CD8-positive, alpha-beta memory T cell (primary cell): ENCODE measurements at places on chromosomes 3 and 15. TPM values are rescaled to one million over a fixed set of nuclear protein-coding genes. Genes with fewer than 3 reads are reported as not detected.

Gene SNRK
- total RNA-seq = 35.9 TPM

Gene TM4SF4
- total RNA-seq = not detected

Gene MAGI1
- 0.15 TPM for total RNA-seq

Gene ALDH1L1
- total RNA-seq = not detected

Gene TTC14
- total RNA-seq = 37.2 TPM

Gene STRIT1
- not detected for total RNA-seq

- DNase-seq = no peak
These were observed 146.9 kb downstream of the ERC2 start for GRCh38 chr3:56321383-56321782.

GRCh38 chr15:46956456-46956855 is 760.8 kb upstream of the SEMA6D start:
- DNase-seq = no peak

- DNase-seq = no peak
These were observed 86.1 kb downstream of the GALK2 start for GRCh38 chr15:49255966-49256759.

- no peak for DNase-seq
These were observed 127.3 kb upstream of the PRICKLE2 start for GRCh38 chr3:64352639-64352992.

- DNase-seq = no peak
These were observed 32.9 kb downstream of the SNTN start for GRCh38 chr3:63685340-63685739.

DNA sequence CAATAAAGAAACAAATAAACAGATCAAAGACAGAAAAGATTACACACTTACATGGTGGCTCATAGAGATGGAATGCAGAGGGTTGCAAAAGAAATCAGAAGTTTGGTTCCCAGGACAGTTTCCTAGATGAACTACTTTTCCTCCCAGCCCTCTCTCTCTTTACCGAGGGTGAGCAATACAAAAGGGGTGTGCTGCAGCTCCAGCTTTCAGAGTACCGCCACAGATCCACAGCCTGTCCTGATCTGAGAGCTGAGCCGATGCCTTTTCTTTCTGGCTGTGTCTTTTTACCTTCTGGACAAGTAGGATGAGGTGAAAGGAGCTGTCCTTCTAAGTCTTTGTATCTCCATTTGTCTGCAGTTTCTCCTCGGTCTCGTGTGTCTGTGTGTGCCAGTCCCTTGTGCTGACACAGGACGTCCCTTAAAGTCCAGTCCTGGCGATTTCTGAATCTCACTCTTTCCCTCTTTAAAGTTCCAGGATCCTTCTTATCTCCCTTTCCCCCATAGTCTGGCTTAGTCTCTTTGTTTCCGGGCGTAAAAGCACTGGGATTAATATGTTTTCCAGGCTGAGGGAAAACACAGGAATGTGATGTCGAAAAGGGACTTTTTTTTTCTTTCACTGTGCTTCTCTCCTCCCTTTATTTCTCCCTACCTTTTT is 540 bp downstream of the CCDC80 start:
- DNase-seq = no peak

DNA sequence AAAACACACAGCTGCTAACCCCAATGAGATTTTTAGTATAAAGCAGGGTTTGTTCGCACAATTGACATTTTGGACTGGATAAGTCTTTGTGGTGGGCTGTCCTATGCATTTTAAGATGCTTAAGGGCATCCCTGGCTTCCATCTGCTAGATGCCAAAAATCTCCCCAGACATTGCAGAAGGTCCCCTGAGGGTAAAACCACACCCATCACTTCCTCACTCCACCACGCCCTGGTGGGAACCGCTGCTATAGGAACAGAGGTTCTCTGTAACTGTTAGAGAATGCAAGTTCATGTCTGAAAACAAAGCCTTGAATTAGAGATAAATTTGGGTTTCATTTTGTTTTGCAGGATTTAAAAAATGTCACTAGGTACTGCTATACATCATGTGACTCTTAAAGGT is 67.7 kb downstream of the ARHGEF26 start:
- DNase-seq = no peak

DNA sequence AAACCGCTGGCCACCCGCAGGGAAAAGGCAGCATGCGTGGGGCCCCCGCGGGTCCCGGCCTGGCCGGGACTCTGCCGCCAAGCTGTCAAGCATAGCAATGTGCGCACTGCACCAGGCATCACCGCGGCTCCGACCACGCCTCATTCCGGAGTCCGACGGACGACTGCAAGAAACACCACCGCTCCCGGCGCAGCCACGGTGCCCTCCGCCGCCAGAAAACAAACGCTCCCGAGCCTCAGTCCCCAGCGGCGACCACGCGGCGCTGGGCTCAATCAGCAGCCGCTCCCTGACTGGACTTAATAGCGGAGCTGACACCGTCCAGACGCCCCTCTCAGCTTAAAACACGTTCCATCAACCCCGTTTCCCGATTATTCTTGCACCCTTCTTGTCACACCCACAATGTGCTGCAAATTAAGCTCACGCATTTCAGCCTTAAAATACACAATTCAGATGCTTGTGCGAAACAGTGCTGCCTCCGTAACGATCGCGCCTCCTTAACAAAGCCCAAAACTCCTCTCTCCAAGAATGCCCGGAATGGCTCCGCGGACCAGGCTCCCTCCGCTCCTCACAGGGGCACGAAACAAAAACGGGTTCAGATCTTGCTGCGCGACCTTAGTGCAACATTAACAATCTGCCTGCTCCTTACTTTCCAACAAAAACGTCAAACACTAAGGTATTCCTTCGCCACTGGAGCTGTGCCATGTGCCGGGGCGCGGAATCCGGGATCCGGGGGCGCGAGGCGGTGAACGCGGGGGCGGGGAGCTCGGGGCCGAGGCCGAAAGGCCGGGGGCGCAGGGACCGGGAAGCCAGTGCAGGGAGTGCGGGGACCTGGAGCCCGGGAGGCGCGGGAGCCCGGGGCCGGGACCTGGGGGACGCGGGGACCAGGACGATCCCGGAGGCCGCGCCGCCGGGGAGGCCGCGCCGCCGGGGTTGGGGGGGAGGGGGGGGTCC is 655 bp downstream of the CYFIP1 start:
- no peak for DNase-seq

- no peak for DNase-seq
These were observed 105.4 kb upstream of the RPL32 start for GRCh38 chr3:12946649-12947316.

DNA sequence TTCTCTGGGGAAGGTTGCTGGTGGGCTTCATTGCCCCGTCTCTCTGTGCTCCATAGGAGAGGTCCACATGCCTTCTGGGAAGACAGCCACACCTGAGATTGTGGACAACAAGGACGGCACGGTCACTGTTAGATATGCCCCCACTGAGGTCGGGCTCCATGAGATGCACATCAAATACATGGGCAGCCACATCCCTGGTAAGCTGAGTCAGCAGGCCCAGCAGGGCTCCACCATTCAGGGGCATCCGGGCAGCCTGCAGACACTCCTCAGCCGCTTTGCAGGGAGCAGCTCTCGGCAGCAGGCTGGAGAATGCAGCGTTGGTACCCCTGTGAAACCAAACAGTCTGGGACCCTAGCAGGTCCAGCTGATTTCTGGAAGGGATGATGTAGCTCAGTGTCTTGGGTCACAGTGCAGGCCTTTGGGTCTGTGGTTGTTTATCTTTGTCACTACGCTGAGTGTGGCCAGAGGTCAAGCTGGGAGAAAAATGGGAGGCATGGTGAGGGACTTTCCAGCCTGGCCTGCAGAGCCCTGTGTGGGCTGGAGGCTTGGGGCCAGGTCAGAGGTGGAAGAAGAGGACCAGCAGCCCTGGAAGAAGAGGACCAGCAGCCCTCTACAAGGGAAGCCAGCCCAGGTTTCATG is 67.2 kb downstream of the DNASE1L3 start:
- no peak for DNase-seq

GRCh38 chr3:61227799-61228198 is 23.5 kb downstream of the FHIT start:
- DNase-seq = no peak

DNA sequence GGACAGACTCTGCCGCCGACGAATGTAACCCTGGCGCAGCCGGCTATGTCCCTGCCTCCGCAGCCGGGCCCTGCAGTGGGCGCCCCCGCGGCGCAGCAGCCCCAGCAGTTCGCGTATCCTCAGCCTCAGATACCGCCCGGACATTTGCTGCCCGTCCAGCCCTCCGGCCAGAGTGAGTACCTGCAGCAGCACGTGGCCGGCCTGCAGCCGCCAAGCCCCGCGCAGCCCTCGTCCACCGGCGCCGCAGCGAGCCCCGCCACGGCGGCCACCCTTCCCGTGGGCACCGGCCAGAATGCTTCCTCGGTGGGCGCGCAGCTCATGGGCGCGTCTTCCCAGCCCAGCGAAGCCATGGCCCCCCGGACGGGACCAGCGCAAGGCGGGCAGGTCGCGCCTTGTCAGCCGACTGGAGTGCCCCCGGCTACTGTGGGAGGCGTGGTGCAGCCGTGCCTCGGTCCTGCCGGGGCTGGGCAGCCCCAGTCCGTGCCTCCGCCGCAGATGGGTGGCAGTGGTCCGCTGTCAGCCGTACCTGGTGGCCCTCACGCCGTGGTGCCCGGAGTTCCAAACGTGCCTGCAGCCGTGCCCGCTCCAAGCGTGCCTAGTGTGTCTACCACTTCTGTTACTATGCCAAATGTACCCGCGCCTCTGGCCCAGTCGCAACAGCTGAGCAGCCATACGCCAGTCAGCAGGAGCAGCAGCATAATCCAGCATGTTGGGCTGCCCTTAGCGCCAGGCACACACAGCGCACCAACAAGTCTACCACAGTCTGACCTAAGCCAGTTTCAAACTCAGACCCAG is 2.4 kb downstream of the TSC22D2 start:
- peak; percentile 21 for DNase-seq

DNA sequence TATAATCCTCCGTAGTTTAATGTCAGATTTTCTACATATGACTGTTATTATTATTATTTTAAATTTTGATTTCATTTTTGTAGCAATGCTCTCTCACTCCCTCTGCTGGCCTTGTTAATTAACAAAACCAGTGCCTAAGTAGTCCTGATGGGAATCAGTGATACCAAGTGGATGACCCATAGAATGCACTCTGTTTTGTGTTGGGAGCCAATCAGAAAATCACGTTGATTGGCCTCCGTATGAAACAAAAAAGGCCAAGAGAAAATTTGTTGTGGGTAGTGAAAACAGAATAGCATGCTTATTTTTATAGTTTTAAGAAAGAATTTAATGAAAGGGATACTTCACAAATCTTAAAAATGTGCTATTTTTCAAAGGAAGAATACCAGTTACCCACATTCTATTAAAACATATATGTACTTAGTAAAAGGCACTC is 34.4 kb upstream of the MEIS2 start:
- no peak for DNase-seq

DNA sequence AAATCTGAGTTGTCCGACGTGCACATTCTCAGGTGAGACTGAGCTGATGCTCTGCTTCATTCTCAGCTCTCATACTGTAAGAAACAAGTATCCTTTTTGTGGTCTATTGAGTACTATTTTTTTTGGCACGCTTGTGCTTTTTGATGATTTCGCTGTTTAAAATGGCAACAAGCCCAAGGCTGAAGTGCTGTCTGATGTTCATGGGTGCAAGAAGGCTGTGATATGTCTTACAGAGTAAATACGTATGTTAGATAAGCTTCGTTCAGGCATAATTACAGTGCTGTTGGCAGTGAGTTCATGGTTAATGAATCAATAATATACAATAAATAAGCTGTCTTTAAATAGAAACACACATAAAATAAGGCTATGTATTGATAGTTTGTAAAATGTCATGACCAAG is 27.2 kb downstream of the AQR start:
- DNase-seq = no peak

DNA sequence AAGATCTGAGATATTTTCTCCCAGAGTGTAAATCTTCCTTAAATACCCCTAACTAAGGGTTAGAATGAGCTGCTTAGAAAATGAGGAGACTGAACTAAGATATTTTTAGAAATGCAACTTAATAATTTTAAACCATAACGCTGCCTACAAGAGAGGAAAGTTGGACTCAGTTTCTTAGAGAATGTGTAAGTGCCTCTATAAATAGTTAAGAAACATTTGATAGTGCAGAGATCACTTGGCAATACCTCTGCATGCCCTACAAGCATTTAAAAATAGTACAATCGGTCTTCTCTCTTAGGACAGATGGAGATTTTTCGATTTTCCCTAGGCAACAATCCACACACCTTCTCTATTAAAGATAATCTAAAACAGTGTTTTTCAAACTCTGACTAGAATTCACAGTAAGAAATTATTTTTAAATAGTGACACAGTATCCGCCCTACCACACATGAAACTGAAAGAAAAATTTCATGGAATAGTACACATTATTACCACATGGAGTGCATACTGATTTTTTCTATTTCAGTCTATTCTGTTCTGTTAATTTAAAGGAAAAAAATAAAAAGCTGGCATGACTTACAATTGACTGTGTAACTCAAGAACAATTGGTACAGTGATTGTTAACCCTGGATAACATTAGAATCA is 83.2 kb downstream of the GADL1 start:
- DNase-seq = no peak

GRCh38 chr3:126522363-126522788 is 1.6 kb upstream of the CHST13 start:
- DNase-seq = peak; percentile 23

DNA sequence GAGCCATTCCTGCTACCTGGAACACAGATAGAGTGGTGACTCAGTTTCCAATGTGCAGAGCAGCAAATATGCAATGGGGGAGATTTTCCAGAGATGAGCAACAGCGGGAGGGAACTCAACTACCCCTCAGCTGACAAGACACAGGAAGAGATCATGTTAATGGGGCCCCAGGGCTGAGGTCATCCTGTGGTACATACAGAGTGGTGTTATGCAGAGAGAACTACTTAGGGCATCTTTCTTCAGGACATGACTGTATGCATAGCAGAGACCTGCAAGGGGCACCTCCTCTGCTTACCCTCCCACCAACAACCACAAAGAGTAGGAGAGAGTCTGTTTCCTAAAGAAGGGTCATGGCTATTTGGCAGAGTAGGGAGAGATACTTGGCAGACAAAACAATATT is 6.8 kb upstream of the TBC1D5 start:
- no peak for DNase-seq

- DNase-seq = no peak
These were observed 352.1 kb downstream of the MECOM start for GRCh38 chr3:169311381-169311780.

- no peak for DNase-seq
These were observed 59.7 kb downstream of the CCDC33 start for GRCh38 chr15:74295800-74296199.

DNA sequence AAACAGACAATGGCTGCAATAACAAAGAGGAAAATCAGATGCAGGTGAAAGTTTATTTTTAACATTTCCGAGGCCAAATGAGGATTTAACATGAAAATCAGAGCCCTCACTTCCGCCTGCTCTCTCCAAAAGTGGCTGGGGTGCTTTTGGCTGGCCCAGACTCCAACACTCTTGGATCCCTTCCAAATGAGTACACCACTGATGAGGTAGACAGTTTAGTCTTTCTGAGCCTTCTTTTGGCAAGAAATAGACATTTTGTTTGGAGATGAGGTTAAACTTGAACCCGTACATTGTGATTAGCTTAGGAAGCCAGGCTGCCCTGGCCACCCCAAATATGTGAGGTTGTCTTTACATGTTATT is 51.0 kb upstream of the TRA2B start:
- no peak for DNase-seq

GRCh38 chr15:57496946-57497869 is 94.5 kb upstream of the MYZAP start:
- DNase-seq = no peak
